ENCODE measurements at places on chromosomes 13 and 19.

DNA sequence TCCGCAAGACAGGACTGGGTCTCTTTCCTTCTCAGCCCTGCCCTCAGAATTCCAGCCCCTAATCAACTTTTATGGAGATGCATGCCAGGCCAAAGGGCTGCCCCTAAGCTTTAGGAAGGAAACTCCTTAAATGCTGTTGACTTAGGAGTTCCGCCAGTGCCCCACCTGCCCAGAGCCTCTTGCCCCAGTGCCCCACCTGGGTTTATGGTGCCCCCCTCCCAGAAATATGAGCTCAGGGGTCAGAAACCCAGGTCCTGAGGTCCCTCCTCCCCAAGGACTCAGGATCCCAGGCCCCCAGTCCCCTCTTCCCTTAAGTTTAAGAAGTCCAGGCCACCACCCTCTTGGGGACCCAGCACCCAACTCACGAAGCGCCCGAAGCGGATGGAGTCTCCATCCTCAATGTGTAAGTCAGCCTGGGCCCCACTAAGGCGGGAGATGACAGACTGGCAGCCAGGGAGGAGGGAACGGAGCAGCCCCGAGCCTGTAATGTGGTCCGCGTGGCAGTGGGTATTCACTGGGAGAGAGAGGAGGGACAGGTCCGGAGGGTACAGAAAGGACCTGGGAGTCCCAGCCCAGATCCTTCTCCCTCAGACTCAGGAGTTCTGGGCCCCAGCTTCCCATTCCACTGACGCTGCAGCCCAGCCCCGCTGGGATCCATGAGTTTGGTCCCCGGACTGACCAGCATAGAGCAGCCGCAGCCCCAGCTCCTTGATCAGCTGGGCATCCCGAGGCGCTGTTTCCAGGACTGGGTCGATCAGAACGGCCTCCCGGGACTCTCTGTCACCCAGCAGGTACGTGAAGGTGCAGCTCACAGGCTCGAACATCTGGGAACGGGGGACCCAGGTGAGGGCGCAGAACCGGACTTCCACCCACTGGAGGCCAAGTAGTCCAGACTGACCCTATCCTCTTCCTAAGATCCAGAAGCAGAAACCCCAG, 897 bp downstream of the ETHE1 start:
- DNase-seq = no peak

- no peak for DNase-seq
Observed at GRCh38 chr13:44764302-44764692, 188.2 kb upstream of the TSC22D1 start.

GRCh38 chr13:36421447-36421846, 10.8 kb upstream of the CCNA1 start:
- no peak for DNase-seq

DNA sequence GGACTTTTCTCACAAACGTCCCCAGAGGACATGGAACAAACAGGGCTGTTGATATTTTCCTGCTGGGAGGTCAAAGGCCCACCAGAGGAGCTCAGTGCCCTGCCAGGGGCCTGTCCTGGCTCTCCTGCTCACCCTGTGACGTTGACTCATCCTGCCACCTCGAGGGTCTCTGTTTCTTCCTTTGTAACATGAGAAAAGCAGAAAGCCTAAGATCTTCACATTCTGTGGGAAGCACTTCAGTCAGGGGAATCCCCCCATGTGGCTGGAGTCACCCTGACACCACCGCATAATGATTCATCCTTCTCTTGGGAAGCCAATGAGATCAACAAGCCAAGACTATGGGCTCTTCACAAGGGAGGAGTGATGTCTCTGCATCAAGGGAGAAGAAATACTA, 147.9 kb downstream of the KATNAL1 start:
- DNase-seq = no peak

GRCh38 chr13:45807520-45808099, 43.9 kb downstream of the SIAH3 start:
- no peak for DNase-seq
